NAMALWA (cell line): ENCODE measurements at places on chromosomes 12 and 14.
A peak's percentile ranks its signal among the peaks of the same experiment; 100 is the strongest.

GRCh38 chr14:37589715-37590427 is 5.2 kb downstream of the FOXA1 start:
- no peak for DNase-seq

GRCh38 chr14:100173353-100173752 is 13.9 kb upstream of the DEGS2 start:
- no peak for DNase-seq

DNA sequence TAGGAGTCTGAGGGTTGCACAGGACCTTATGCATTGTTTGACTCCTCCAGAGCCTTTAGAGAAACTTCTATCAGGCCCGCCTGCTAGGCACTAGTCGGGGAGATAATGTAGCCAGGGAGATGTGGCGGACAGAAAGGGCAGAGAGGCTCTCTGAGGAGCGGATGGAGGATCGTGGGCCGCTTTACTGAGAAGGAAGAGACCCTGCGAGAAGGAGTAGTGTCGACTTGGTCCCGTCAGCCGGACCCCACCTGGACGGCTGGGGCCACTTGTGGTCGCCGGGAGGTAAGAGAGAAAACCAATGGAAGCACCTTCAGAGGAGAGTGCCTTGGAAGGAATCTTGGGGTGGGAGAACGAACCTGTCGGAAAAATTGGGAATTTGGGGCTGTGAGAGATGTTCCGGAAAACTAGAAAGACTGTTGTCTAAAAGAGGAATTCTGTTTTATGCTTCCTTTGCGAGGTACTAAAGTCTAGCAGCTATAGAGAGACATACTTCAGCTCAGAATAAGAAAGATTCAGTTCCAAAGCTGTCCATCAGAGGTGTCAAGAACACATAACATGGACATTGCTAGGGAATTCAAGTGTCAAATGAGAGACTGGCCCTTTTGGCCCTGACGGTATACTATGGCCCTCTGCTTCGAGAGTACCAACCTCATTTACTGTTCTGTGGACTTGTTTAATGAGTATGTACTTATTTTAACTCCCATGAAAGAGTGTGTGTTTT is 660 bp upstream of the MCRS1 start:
- DNase-seq: peak; percentile 61

- peak; percentile 86 for DNase-seq
These were observed 10.6 kb upstream of the MLXIP start for GRCh38 chr12:122067966-122068365.

GRCh38 chr14:36652542-36653201 is 9.0 kb upstream of the PAX9 start:
- no peak for DNase-seq

GRCh38 chr14:24317141-24317928 is 6.0 kb downstream of the LTB4R start:
- DNase-seq: no peak

GRCh38 chr14:51855234-51855633 is 5.2 kb upstream of the GNG2 start:
- no peak for DNase-seq

DNA sequence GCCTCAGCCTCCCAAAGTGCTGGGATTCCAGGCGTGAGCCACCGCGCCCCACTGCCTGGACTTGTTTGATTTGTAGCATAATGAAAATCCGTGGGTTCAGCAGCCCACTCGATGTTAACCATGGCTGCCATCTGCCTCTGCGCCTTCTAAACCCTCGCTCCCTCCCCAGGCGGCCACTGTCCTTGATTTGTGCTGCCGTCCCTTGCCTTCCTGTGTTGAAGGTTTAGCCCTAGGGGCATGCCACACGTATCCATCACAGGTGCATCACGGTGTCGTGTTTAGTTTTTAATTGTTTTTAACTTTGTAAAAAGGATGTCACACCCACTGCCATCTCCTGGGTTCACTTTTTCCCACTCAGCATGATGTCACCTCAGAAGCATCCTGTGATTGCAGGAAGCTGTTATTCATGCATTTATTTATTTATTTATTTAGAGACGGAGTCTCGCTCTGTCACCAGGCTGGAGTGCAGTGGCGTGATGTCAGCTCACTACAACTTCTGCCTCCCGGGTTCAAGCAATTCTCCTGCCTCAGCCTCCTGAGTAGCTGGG is 24.5 kb upstream of the ULK1 start:
- no peak for DNase-seq

- no peak for DNase-seq
These were observed 42.6 kb downstream of the LTBP2 start for GRCh38 chr14:74569387-74569786.

DNA sequence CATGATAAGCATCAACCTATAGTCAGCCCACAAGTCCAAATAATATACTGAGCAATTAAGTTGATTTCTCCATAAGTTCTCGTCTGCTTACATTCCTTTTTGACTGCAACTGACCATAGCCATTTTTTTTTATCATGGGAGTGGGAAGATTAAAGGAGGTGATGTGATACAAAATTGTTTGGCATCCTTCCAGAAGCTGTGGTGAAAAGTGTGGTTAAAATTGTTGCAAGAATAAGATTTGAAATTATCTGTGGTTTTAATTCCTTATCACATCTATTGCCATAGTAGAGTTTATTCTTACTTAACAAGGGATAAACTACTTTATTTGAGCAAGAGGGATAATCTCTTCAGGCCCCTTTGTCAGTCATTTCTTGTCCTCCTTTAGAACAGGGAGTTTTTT is 50.7 kb downstream of the LIN52 start:
- no peak for DNase-seq

- DNase-seq: no peak
These were observed 21.7 kb downstream of the ZDHHC22 start for GRCh38 chr14:77119851-77120250.

DNA sequence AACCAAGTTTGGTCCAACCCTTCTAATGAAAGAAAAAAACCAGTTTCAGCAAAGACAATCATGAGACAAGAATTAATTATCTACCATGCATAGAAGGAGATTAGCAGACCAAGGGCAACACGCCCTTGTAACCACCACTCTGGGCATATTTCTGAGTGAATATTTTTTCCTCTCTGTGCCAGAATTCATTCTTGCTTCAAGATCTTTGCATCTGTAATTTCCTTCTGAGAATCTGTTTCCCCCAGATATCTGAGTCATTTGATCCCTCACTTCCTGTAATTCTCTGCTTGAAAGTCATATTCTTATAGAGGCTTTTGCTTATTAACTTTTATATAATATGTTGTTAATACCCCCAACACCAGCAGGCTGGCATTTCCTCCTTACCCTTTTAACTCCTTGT is 243.7 kb downstream of the SLC16A7 start:
- DNase-seq: no peak

GRCh38 chr12:4567073-4567881 is 5.3 kb downstream of the DYRK4 start:
- DNase-seq: peak; percentile 49

DNA sequence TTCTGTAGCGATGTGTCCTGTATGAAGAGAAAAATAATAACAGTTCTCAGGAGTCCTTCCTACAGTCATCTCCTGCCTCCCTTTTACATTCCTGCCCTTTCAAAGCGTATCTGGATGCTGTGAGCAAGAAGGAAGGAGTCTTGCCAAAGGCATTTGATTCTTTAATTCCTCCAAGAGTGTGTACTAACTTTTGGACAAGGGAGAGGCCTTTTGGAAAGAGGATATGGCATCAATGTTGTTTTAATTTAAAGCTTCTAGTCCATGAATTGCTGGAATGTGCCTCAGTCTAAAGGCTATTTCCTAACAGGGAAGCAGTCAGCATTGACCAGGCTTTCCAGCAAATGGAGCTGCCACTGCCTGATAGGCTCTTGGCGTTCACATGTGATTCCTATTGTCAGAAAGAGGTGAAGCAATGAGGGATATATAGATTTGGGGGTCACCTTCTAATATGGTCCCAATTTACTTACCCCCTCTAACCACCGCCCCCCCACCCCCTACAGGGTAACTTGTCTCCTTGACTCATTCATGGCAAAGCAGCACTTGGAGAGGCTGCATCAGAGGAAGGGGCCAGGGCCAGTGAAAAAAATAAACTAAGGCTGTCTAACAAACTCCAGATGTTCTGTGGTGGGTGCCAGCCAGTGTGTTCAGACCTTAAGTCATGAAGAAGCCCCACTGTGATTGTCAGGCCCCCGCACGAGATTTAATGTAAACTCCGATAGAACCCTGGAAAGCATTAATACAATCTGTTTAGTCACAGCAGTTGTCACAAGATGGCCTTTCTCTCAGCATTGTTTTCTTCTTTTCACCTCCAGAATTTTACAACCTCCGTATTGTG is 220.3 kb downstream of the FBXL14 start:
- DNase-seq: no peak

DNA sequence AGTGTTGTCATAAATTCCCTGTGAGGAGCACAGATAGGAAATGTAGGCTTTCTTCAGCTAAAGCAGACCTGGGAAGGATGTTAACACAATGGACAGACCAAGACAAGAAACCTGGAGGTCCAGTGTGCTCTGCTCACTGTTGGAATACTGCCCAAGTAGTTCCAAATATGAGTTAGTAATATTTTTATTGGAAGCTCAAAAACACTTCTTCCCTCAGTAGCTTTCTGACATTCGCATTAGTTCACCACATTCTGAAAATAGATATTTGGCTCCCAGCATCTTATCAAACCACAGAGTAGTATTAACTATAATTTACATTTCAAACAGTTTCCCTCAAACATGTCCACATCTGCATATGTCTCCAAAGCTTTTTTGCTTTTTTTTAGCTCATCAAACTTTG is 74.8 kb upstream of the PYGL start:
- DNase-seq: no peak

DNA sequence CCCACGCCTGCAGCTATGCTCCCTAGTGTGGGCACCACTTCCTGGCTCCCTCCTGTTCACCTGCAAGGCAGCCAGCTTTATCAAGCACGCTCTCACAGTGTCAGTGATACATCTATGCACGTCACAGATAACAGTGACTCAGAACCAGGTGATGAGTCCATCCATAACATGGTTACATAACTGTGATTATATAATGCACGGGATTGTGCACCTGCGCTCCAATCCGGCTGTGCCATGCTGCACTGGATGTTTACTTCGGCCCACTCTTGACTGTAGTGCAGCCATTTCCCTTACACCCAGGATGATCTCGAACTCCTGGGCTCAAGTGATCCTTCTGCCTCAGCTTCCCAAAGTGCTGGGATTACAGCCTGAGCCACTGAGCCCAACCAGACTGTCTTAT is 38.4 kb upstream of the CEP83 start:
- DNase-seq: peak; percentile 40

- peak; percentile 28 for DNase-seq
These were observed 593 bp downstream of the CFL2 start for GRCh38 chr14:34713681-34714319.

DNA sequence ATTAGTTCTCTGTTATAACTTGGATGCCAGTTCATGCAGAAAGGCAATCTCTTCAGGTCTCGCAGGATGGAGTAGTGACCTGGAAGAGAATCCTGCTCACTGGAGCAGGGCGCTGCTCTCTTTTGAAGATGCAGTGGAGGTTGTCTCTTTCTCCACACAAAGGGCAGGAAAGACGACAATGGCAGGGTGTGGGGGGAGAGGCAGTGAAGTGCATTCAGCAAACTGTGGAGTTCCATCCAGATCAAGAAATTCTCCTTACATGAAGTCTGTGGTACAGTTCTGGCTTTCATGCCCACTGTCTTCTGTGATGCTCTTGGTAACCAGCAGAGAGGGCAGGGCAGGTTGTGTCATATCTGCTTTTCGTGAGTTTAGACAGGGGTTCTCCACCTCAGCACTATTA is 6.6 kb upstream of the PPP2R5C start:
- DNase-seq: no peak

DNA sequence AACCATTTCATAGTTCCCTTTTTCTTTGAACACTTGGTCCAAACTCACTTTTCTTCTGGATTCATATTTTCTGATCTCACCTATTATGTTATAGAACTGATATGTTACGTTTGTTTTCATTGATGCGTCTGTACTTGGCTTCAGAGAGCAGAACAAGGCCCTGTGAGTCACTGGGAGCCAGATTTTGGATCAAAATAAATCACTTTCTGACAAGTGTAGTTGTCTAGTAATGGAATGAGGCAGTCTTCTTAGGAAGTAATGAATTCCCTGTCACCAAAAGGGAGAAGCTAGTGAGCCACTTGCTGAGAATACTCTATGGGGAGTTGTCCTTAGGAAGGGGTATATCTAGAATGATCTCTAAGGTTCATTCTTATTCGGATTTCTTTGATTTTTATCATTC is 10.2 kb downstream of the BICD1 start:
- DNase-seq: no peak

GRCh38 chr12:65023485-65023884 is 97.6 kb downstream of the WIF1 start:
- no peak for DNase-seq

GRCh38 chr12:106861984-106862916 is 87.8 kb downstream of the RIC8B start:
- DNase-seq: no peak

DNA sequence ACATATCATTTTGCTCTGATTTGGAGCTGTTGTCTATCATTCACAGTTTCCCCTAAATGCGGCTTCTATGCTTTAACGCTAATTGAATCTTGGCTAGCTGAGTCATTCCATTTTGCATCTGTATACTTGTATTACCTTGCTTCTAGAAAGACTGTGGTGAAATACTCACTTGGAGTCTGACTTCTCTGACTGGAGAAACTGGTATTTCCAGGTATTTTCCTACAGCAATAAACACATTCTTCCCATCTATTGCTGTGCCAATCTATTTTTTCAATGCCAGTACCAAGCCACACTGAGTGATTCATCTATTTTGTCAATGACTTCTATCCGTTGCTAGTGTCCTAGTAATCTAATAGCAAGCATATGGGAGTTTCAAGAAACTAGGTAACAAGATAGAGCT is 76.0 kb upstream of the ST8SIA1 start:
- no peak for DNase-seq

DNA sequence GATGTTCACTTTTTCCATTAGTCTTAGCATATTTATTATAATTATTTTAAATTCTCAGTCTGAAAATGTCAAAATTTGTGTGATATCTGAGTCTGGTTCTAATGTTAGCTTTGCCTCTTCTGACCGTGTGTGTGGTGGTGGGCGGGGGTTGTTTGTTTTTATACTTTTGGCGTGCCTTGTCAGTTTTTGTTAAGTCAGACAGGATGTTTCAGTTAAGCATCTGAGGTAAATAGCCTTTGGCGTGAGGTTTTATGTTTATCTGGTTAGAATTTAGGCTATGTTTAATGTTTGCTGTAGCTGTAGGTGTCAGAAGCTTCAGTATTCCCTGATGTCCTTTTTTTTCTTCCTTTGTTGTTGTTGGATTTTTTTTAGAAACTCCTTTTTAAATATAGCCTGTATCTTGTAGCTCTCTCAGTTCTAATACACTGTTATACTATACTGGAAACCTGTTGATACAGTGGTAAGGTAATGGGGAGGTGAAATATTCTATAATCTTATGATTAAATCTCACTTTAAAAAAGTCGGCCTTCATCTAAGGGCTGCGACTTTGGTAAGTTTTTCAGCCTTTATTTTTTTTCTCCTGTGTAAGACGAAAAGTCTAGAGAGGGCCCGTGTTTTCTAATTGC is 111.6 kb downstream of the SCAF11 start:
- DNase-seq: no peak

DNA sequence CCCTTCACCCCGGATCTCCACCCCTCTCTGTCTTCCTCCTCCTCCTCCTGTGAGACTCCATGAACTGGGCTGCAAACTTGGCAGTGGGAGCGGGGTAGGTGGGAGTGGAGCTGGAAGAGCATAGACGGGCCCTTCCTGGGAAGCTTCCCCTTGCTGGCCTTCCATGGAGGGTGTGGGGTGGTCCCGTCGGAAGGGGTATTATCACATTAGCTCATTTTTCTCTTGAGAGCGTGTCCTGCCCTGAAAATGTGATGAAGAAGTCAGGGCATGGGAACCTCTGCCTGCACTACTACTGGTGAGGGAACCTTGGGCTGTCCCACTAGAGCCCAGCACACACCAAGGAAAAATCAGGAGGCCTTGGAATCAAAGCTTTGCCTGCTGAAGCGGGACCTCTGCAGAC is 66.5 kb downstream of the CACNA1C start:
- no peak for DNase-seq
